ENCODE measurements at places on chromosomes 16 and 17.

- peak; percentile 64 for DNase-seq
Observed at GRCh38 chr16:86029131-86029741, 130.3 kb downstream of the IRF8 start.

GRCh38 chr17:73348018-73348828 lies 36.4 kb upstream of the CDC42EP4 start:
- no peak for DNase-seq

GRCh38 chr16:84427553-84427952 lies 59.2 kb downstream of the ATP2C2 start:
- DNase-seq, result no peak

- no peak for DNase-seq
Observed at GRCh38 chr17:81252326-81252986, 13.3 kb downstream of the NDUFAF8 start.

GRCh38 chr16:15817446-15817845 lies 39.4 kb downstream of the MYH11 start:
- no peak for DNase-seq

DNA sequence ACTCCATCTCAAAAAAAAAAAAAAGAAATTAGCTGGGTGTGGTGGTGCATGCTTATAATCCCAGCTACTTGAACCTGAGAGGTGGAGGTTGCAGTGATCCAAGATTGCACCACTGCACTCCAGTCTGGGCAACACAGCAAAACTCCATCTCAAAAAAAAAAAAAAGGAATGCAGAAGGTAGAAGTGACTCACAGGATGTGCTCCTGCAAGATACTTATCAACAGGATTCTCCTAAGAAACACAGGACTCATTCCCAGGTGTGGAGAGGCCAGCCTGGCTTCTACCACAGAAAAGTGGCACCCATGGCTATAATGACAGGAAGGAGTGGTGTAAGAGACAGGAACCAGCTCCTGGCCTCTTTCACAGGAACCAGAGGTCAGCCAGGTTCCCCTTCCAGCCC lies 13.8 kb downstream of the ELMO3 start:
- no peak for DNase-seq

- no peak for DNase-seq
Observed at GRCh38 chr17:66474806-66475497, 172.5 kb downstream of the PRKCA start.
